ENCODE measurements at places on chromosomes 6 and 20.

- no peak for DNase-seq
Measured at GRCh38 chr6:11665604-11666326, 112.8 kb downstream of the ADTRP start.

DNA sequence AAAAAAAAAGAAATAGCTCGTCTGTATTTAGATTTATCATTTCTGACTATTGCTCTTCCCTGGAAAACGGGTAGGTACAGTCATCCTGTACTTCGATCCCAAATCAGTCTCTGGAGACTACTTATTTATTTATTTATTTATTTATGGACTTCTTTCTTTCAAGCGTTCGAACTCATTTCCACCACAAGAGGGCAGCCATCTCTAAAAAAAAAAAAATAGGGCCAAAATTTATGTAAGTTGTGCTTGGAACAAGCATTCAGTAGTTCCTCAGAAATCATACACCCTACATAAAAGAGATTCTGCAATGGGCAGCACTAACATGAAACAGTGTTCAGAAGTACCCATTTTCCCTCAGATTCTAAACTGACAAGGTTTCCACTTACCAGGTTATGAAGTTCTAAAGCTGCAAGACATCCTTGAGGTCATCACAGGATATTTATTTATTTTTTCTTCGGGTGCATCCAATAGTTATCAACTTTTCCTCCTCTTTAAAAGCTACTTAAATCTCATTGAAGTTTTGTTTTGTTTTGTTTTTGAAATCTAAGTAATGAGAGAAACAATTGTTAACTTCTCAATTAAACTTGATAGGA is 1.9 kb upstream of the BMP2 start:
- no peak for DNase-seq

GRCh38 chr6:24149836-24150235 is 23.8 kb downstream of the NRSN1 start:
- no peak for DNase-seq

DNA sequence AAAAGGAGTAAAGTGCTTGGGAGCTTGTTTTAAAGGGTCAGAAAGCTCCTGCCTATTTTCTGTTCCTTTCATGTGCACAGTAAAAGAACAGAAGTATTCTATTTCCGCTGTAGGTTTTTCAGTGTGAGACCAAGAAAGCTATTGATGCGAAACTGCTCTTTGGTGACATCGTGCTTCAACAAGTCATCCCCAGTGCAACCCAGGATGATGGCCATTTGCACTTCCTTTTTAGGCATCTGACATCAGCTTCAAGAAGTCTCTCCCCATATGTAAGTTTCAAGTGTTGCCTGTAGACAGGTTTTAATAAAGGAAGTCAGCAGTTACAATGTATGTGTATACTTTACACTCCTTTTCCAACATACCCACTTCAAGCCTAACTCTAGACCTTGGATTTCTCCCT is 131.6 kb downstream of the RFX6 start:
- no peak for DNase-seq

- DNase-seq: no peak
Measured at GRCh38 chr20:56922497-56922896, 293.4 kb downstream of the TFAP2C start.

- DNase-seq: no peak
Measured at GRCh38 chr6:166841216-166841615, 115.1 kb downstream of the RNASET2 start.

GRCh38 chr6:162726947-162727321 is 632 bp downstream of the PRKN start:
- no peak for DNase-seq

DNA sequence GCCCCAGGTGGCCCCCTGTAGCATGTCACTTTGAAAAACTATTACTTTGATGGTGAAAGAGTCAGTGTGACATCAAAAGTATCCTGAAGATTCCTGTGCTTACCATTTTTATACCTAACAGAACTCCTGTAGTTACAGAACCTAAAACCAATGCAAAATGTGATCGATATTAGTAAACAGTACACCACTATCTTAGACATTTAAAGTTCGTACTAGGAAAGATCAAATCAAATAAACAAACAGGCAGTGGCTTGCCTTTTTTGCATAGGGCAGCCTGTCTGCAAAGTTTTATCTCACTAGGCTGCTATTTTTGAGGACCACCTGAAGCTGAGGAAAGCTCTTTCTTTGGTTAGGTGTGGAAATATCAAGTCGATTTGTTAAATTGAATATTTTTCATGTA is 944.0 kb upstream of the CITED2 start:
- no peak for DNase-seq

DNA sequence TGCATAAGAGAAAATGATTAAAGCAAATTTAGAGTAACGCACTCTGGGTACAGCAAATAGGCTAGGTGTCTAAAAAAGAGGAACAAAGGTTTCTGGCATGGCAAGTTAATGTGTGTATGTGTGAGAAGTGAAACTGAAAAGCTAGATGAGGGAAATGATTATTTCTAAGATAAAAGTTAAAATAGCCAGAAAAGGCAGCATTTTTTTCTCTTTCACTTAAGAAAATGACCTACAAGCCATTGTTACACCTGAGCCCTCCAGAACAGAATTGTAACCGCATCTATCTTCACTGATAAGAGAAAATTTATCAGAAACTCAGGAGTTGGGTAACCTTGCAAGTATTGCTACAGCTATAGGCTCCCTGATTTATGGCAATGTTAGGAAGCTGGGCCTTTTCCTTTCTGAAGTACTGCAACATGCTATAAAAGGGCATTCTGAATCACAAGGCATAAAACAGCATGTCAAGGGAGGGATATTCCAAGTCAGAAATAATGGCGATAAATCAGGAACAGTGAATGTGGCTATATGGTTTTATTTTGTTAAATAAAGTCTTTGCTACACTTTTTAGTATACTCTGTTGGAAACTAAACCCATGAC is 395.3 kb downstream of the TBC1D32 start:
- no peak for DNase-seq

GRCh38 chr6:43934183-43934802 is 164.3 kb downstream of the VEGFA start:
- DNase-seq: no peak

DNA sequence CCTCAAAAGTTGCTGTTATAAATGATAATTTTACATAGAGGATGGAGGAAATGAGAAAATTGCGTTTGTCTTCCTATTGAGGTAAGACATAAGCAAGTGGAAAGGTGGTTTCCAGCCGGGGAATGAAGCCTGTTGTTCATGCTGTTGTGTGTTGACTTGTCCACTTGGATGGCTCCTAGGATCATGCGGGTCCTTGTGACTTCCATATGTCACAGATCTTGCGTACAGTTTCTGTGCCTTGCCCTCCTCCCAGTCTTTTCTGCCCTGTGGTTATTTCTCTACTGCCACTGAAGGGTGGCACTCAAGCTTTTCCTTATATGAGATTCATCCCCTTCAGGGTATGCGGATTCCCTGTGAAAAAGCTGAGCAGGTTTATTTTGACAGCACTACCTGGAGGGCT is 116.6 kb downstream of the CARMIL1 start:
- no peak for DNase-seq

DNA sequence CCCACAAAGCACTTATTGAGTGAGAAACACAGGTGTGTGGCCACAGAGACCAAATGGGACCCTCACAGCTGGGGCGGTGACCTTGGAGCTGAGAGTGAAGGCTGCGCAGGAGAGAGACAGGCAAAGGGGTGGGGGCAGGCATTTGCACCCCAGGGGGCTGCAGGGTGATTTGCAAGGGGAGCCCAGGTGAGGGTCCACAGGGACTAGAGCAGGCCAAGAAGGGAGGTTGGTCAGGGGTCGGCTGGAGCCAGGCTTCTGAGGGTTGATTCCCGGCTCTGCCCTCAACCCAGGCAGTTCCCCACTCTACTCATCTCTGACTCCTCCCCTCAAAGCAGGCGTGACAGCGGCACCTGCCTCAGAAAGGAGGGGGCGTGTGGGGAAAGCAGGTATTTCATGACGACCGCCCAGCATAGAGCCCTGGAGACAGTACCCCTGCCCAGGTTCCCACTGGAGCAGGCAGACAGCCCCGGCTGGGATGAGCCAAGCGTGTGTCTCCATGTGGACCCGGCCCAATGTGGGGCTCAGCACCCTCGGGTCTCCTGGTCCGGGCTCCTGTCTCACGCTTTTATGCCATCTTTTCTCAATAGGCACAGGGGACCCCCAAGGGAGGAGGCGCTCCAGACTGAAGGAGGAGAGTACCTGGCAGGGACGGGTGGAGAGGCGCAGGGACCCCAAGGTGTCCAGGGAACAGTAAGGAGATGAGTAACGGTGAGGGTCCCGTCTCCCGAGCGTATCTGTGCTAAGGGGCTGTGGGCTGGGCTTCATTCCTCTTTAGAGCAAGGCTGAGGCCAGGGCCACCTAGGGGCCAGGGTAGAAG is 3.1 kb upstream of the MRGBP start:
- no peak for DNase-seq

GRCh38 chr6:121912905-121913304 is 477.5 kb downstream of the GJA1 start:
- DNase-seq: no peak

DNA sequence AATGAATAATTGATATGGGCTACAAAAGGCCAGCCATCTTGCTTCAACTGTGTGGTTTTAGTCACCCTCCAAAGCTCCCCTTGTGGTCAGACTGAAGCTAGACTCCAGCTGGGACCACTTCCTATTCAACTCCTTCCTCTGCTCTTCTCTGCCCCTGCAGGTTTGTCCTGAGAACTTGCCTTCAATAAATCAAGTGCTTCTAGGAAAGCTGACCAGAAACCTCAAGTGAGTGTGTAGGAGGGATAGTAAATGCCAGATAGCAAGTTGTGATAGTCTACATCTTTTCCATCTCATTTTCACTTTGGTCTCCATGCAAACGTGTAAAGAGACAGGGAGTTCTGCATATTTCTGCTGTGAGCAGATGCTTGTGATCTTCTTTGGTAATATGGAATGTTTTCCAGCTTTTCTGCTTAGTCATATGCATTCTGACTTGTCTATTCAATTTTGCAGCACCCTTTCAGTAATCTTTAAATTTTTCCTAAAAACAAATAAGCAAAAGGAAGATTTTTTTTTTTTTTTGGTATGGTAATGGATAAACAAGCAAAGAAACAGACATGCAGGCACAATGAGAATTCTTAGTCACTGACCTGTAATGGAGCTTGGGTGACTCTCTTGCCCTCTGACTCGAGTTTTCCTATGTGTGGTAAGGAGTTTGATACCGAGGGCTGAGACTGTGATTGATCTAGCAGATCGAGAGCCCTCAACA is 201.3 kb upstream of the BTBD3 start:
- DNase-seq: no peak

- no peak for DNase-seq
Measured at GRCh38 chr6:103356531-103356930, 1503.2 kb downstream of the HACE1 start.

DNA sequence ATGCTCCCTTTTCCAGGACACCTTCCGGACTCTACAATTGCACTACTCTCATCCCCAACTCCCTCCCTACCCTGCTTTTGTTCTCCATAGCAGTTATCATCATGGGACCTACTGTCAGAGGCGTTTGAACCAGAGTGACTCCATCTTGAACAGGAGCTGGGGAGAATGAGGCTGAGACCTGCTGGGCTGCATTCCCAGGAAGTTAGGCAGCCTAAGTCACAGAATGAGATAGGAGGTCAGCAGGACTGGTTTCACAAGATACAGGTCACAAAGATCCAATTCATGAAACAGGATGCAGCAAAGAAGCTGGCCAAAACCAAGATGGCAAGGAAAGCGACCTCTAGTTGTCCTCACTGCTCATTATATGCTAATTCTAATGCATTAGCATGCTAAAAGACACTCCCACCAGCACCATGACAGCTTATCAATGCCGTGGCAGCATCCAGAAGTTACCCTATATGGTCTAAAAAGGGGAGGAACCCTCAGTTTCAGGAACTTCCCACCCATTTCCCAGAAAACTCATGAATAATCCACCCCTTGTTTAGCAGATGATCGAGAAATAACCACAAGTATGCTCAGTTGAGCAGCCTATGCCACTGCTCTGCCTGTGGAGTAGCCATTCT is 15.6 kb downstream of the SLC13A3 start:
- no peak for DNase-seq

DNA sequence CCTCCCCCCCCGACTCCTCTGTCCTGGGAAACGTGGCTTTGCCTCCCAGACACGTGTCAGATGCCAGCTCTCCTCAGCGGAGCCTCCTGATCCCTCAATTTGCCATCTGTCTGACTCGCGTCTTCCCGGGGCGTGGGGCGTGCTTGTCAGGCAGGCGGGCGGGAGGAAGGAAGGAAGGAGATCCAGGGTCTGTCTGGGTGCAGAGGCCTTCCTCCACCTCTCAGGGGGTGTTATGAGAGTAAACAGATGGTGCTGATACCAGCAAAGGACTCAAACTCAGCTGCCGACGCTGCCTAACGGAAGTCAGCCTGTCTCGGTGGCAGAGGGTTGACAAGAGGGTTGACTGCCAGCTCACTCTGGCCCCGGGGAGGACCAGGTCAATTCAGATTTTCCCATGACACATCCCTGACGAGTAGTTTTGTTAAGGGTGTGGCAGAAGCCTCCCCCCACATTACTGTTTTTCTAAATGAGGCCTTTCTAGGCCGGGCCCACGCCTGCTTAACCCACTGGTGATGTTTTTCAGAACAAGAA is 17.0 kb downstream of the UQCC2 start:
- DNase-seq: peak; percentile 53

- no peak for DNase-seq
Measured at GRCh38 chr20:17625246-17626051, 55.6 kb downstream of the DSTN start.

DNA sequence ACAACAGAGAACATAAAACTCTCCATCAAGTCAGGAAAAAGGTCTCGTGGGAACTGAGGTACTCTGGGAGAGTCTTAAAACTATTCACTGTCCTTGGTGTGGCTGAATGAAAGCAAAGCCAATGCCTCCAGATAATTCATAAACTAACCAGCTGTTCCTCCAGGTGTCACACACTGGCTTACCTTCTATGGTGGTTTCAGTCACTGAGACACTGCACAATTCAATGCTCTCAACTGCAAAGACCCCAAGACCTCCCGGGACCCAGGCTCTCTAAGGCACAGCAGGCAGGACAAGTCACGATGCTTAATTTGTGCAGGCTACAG is 100.8 kb downstream of the GMPR start:
- DNase-seq: no peak

DNA sequence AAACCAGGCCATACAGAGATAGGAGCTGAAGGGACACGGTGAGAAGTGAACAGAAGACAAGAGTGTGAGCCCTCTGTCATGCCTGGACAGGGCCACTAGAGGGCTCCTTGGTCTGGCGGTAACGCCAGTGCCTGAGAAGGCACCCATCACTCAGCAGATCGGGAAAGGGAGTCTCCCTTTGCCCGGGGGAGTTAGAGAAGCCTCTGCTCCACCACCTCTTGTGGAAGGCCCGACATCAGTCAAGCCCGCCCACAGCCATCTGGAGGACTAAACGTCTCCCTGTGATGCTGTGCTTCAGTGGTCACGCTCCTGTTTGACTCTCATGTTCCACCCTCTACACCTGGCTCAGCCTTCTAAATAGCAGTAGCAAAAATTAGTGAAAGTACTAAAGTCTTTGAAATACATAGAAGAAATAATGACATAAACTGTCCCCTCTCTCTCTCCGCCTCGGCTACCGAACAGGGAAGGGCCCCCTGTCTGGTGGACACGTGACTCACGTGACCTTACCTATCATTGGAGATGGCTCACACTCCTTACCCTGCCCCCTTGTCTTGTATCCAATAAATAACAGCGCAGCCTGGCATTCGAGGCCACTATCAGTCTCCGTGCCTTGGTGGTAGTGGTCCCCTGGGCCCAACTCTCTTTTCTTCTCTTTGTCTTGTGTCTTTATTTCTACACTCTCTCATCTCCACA is 66.7 kb downstream of the RPP21 start:
- DNase-seq: peak; percentile 8
